B cell (primary cell): ENCODE measurements at places on chromosomes 6 and 20.
A peak's percentile ranks its signal among the peaks of the same experiment; 100 is the strongest.

GRCh38 chr6:168367285-168367751 lies 47.7 kb upstream of the DACT2 start:
- DNase-seq = no peak

DNA sequence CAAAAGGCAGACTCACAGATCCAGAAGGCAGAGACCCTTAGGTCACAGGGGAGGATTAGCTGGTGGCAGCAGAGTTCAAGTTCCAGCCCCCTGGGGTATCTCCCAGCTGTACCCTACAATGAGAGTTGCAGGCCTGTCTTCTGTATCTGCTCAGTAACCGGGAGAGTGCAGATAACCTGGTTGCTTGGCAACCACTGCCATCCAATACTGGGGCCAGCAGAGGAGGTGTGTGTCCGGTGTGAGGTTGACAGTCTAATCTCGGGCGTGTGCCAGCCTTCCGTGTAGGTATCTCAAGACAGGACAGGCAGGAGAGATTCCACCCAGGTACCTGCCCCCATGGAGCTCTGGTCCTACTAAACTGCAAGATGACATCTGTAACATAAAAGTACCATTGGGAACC lies 56.6 kb upstream of the TBC1D7 start:
- DNase-seq = no peak

GRCh38 chr6:165985806-165986299 lies 181.8 kb downstream of the TBXT start:
- no peak for DNase-seq

GRCh38 chr20:25281541-25281991 lies 33.7 kb downstream of the PYGB start:
- DNase-seq = peak; percentile 77

DNA sequence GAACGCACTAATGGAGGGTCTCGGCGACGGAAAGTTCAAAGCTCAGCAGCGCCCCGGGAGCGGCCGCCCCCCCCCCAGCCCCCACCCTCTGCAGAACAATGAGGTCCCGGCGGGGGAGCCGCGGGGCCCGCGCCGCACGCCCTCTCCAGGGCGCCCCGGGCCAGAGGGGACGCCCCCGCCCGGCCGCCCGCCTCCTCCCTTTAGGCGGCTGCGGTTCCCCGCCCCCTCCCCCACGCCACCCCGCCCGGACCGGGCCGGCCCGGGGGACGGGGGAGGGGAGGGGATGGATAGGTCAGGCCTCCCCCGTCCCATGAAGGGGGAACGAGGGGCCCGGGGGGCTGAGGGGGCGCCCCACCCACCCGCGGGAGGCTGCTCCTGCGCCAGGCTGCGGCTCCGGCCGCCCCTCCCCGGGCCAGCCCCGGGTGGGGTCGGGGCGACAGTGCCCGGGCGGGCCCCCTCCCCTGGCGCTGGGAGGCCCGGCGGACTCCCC lies 1.5 kb downstream of the NOL4L start:
- peak; percentile 22 for DNase-seq

GRCh38 chr6:128899341-128900050 lies 16.6 kb downstream of the LAMA2 start:
- no peak for DNase-seq

DNA sequence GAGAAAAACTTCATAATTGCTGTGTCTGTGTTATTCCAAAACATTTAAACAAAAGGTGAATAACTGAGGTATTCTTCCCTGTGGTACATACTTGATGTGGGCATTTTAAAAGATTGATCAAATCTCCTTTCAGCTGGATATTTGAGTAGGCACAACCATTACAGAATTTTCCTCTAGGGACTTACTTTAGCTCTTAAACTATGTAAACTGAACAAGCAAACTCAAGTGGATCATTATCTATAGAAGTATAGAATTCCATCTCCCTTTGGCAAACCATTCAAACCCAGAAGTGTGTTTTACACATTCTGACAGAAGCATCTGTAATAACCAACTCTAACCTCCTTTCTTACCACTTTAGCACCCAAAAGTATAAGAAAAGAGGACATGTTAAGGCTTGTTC lies 241.4 kb downstream of the ESR1 start:
- DNase-seq = no peak

DNA sequence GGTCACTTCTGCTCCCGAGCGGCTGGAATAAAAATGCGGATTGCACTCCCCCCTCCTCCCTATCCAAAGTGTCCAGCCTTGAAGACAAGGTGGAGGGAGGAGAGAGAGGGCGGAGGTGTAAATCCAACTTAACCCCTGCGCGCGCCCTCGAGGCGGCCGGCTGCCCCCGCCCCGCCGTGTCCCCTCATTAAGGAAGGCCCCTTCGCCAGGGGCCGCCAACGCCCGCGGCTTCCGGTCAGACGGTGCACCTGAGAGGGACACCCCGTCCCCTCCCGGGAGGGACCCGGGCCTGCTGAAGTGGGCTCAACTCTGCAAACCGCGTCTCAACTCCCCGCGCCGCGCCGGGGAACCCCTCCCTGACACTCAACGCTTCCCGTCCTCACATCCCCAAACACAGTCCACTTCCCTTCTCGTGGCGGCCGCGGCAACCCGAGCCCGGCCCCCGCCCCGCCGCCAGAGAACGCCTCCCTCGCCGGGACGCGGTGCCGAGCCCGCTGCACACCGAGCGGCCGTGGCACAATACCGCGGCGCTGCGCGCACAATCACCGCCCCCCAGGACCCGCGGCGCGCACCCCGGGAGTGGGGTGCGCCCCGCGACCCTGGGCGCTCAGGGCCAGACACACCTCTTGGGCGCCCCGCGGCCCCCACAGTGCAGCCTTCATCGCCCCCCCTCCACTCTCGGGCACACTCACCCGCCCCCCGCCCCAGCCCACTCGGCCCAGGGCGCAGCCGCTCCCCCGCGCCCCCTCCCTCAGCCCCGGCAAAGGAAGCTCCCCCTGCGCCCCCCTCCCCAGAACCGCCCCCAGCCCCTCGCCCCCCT lies 102.5 kb downstream of the NOL4L start:
- peak; percentile 61 for DNase-seq

GRCh38 chr6:31007694-31008093 lies 2.6 kb upstream of the MUC22 start:
- DNase-seq = no peak

- DNase-seq = no peak
Measured at GRCh38 chr6:1594445-1595200, 15.1 kb upstream of the FOXC1 start.

DNA sequence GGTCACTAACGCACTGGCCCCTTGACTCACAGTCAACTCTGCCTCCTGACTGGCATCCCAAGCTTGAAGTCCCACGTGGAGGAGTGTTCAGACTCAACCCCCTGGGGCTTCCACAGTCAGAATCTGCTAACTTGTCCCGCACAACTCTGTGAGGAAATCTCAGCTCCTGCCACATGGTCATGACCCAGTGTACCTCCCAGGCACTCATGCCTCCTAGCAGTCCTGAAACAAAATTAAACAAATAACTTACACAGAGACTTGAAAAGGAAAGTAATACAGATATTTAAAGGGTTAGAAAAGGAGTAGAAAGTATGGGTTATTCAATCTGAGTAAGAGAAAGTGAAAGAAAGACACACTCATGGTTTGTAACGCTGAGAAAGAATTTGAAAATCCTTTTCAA lies 134.9 kb downstream of the GMDS start:
- no peak for DNase-seq

DNA sequence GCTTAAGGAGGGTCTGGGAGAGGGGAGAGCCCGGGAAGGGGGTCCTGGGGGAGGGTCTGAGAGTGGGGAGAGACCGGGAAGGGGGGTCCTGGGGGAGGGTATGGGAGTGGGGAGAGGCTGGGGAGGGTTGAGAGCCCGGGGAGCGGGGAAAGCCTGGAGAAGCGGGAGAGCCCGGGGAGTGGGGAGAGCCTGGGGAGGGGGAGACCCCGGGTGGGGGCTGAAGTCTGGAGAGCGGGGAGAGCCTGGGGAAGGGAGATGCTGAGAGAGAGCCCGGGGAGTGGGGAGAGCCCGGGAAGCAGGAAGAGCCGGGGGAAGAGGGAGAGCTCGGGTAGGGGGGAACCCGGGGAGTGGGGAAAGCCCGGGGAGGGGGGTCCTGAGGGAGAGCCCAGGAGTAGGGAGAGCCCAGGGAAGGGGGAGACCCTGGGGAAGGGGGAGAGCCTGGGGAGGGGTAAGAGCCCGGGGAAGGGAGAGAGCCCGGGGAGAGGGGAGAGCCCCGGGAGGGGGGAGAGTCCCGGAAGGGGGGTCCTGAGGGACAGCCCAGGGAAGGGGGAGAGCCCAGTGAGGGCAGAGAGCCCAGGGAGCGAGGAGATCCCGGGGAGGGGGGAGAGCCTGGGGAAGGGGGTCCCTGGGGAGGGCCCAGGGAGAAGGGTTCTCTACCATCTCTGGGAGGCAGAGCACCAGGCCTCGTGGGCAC lies 148.5 kb downstream of the SYNDIG1 start:
- DNase-seq = no peak

- DNase-seq = no peak
Measured at GRCh38 chr6:72739368-72739779, 117.5 kb downstream of the KCNQ5 start.

- DNase-seq = no peak
Measured at GRCh38 chr6:111024681-111025080, 42.8 kb downstream of the RPF2 start.

- DNase-seq = no peak
Measured at GRCh38 chr6:35491558-35492257, 5.2 kb downstream of the TEAD3 start.

- no peak for DNase-seq
Measured at GRCh38 chr6:15349379-15349778, 103.5 kb downstream of the JARID2 start.

DNA sequence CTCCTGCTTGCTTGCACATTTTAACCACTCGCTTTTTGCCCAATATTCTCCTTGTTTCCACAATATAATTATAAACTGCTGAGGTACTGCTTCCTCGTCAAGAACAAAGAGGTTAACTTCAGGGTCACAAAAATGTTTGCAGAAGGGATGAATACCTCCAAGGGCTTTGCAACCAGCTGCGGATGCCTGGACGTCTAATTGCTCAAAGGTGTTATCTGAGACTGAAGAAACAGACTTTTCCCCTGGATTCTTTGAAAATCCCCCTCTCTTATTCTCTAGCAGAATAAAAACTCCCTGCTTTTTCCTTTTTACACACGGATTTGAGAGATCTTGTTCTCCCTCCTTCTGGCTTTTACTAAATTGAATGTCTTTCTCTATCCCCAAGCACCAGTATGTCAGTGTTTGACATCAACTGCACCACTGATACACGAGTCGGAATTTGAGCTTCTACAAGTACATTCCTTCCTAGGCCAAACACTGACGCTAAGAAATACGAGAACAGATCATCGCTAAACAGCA lies 336 bp upstream of the SMPDL3A start:
- DNase-seq = peak; percentile 2
